BJ (cell line): ENCODE measurements at places on chromosomes 13 and 19.

DNA sequence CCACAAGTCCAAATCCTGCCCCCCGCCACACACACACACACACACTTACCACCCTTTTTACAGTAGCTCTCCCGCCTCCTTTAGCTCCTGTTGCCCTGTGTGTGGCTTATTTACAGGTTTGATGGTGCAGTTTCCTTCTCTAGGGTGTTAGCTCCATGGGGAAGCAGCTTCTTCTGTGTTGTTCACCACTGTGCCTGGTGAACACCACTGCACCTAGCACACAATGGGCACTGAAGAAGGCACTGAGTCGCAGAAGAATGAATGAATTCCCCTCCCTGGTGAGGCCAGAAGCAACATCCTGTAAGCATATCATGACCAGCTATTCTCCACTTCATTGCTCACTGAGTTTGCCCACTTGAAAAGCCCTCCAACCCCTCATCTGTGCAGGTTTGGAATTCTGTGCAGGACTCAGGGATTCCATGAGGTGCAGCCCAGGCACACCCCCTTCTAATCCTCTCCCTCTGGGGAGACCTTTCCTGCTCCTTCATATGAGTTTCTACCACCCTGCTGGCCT, 3.0 kb upstream of the RAB20 start:
- no peak for DNase-seq

- DNase-seq, result no peak
These were observed 11.9 kb downstream of the ZIC5 start for GRCh38 chr13:99959540-99960230.

GRCh38 chr19:4510435-4511255, 7.6 kb downstream of the PLIN4 start:
- no peak for DNase-seq

DNA sequence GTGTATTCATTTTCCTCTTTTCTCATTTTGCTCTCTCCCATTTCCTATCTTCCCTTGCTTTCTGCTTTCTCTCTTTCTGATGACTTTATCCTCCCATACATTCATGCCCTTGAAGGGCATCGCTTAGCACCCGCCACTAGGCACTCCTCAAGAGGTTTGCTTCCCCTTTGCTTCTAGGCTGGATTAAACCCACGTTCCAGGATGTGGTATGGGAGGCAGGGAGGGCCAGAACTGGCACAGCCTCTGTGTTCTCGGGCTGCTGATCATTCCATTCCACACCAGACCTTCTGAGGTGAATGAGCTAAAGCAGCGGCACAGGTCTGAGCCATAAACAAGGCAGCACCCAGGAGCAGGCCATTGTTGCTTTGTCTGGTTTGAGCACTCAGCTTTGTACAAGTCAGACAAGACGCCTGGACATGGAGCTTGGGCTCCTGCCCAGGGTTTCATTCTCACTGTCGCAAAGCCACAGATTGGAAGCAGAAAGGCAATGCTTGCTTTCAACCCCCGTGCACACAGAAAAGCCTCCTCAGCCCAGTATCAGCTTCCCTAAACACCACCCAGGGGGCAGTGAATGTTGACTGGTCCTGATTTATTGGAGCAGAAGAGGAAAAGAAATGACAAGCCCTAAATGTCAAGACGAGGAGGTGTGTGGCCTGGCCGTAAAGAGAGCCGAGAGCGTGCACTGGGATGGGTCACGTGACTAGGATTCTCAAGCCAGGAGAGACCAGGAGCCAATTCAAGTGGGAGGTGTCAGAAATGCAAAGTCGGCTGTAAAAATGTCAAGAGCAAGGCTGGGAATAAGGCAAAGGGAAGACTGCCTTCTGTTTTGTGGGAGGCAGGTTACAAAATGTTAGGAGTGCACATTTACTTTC, 218.0 kb upstream of the SERP2 start:
- peak; percentile 26 for DNase-seq

- no peak for DNase-seq
These were observed 1198.8 kb upstream of the SPRY2 start for GRCh38 chr13:81539643-81540150.

DNA sequence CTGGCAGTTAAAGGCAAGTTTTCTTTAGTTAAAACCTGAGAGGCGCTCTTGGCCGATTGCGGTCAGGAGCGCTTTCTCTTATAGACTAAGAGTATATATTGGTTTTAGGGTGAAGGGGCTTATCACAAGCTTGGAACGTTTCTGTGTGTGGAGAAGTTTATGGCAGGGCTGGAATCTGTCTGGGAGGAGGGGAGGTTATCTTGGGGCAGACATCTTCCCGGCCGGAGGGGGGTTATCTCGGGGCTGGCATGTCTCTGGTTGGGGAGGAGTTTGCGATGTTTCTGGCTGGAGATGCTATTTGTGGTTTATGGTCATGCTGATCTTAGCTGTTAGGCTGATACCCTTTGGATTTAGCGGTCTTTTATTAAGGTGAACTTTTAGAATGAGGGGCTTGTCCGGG, 18.3 kb downstream of the KDM4B start:
- DNase-seq, result no peak

- DNase-seq, result no peak
These were observed 1337.3 kb downstream of the PCDH9 start for GRCh38 chr13:65892859-65893258.

- no peak for DNase-seq
These were observed 2.5 kb upstream of the GARIN5A start for GRCh38 chr19:50478901-50479715.

GRCh38 chr19:8831832-8832131, 322 bp downstream of the ZNF558 start:
- peak; percentile 0 for DNase-seq

DNA sequence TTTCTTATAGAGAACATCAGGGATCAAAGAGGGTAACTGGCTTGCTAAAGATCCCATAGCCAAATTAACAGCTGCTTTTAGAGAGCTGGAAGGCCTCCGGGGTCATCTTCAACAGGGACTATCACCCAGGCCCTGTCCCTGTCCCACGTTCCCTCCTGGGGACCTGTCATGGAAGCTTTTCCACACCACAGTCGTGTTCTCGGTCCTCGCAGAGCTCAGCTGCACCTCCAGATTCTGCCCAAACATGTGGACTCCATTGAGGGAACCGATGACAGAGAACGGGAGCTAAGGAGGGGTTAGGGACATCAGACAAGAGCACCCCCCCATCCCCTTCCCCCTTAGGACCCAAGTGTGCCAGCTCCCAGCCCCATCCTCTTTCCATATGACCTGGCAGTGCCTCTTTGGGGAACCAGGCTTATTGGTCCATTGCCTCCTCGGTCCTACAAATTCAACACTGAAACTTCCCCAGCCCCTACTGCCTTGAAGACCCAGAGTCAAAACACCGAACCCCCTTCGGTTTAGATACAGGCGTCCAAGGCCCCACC, 568 bp downstream of the FUZ start:
- DNase-seq, result no peak

DNA sequence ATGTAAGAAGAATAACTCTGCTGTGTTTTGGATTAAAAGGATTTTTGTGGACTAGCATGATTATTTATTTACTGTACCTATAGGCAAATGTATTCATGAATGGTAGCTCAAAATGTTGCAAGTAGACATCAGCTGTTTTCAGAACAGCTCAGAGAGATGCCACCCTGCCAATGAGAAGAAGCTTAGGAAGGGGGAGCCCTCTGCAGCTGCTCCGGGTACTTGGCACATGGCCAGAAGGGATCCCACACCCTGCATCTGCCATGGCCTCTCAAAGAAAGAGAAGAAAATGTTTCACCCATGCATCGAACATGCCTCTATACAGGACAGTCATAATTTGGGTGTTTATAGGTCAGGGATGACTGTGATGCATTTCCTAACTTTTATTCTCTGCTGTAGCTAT, 30.5 kb upstream of the MBNL2 start:
- no peak for DNase-seq

- DNase-seq, result peak; percentile 30
These were observed 320.3 kb downstream of the SUCLA2 start for GRCh38 chr13:47680748-47681147.

DNA sequence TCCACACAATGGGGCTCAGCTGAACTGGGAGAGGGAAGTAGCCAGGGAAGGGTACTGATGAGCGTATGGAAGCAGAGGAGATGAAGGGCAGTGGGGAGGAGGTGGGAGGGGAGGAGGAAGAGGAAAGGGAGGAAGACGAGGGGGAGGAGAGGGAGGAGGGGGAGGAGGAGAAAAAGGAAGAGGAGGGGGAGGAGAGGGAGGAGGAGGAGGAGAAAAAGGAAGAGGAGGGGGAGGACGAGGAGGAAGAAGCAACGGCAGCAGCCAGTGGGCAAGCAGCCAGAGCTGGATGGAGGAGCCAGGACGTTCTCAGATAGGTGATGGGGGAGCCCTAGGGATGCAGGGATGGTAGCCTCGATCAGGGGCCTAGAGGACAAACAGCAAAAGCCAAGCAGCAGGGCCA, 5.6 kb downstream of the CERS4 start:
- DNase-seq, result no peak

GRCh38 chr19:9580728-9581127, 3.6 kb downstream of the ZNF121 start:
- no peak for DNase-seq

GRCh38 chr13:96999091-96999490, 4.8 kb upstream of the OXGR1 start:
- no peak for DNase-seq

GRCh38 chr19:19661675-19662251, 1.7 kb downstream of the ATP13A1 start:
- DNase-seq, result no peak

GRCh38 chr19:53989600-53990533, 1.6 kb upstream of the CACNG6 start:
- no peak for DNase-seq

- DNase-seq, result no peak
These were observed 10.8 kb upstream of the MISP start for GRCh38 chr19:739998-740715.

- no peak for DNase-seq
These were observed 73.4 kb downstream of the RUBCNL start for GRCh38 chr13:46313432-46314257.

GRCh38 chr19:47305309-47305751, 4.3 kb upstream of the C5AR1 start:
- DNase-seq, result peak; percentile 83

- DNase-seq, result no peak
These were observed 11.6 kb downstream of the NFILZ start for GRCh38 chr19:8641908-8642547.

DNA sequence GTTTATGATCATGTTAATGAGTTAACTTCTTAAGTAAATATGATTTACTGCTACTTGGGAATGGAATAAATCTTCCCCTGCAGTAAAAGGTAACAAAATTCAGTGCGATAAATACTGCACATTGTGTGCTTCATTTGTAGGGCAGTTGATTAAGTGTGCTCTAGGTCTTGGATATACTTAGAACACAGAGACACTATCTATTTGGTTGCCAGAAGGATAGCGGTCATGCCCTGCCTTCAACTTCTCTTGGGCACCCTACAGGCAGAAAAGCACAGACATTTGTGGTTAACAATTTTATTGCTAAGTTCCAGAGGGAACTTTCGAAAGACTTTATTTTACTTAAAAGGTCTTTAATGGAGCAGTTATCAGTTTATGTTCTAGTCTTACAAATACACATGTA, 605.8 kb downstream of the PCDH9 start:
- no peak for DNase-seq

- no peak for DNase-seq
These were observed 8.7 kb downstream of the LRCH1 start for GRCh38 chr13:46561691-46562090.

DNA sequence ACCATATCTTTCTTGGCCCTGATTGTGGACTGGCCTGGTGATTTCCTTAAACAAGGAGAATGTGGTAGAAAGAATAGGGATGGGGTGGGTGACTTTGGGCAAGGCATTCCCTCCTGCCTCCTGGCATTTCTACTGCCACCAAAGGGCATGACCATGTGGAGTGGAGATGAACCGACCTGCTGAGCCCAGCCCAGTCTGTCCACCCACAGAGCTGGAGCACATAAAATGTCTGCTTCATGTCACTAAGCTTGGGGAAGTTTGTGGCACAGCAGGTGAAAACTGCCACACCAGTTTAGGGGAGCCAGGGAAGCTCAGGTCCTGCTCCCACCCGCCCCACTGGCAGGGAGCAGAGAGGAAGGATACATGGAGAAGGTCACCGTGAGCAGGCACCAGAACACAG, 6.3 kb downstream of the TMEM161A start:
- DNase-seq, result no peak

- DNase-seq, result no peak
These were observed 539.8 kb upstream of the PCDH9 start for GRCh38 chr13:67769987-67770341.

- DNase-seq, result no peak
These were observed 25.4 kb upstream of the SEMA6B start for GRCh38 chr19:4584670-4585460.

DNA sequence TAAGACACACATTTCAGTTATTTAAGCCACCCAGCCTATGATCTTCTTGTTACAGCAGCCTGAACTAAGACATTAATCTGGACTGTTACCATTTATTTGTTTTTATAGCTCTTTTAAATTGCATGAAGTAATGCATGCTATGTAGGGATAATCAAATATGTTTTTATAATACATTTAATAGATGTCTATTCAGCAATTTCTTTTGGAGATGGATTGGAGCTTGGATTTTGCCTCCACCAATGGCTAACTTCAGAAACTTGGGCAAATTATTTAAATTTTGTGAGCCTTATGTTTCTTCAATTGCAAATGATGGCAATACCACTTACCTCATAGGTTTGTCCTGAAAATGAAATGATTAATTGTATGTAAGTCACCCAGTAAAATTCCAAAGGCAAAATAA, 288.7 kb downstream of the GPC6 start:
- DNase-seq, result no peak

GRCh38 chr13:27012482-27013197, 159.0 kb downstream of the USP12 start:
- DNase-seq, result peak; percentile 44

GRCh38 chr13:51331354-51331861, 8.1 kb upstream of the SERPINE3 start:
- DNase-seq, result no peak

GRCh38 chr19:46371371-46371901, 24.5 kb downstream of the PPP5C start:
- DNase-seq, result no peak

DNA sequence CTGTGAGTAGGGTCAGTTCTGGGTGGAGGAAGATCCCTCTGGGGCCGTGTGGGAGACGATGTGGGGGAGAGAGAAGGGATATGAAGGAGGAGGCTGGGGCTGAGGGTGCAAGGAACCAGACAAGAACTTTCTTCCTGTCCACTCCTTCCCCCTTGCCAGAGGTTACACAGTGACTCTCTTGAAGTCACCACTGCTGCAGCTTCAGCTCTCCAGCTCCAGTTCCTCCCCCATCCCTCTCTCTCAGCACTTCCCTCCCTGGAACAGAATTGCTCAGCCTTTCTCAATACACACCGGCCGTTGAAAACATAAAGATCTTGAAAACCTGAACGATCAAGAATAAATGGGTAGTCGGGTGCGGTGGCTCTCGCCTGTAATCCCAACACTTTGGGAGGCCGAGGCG, 5.1 kb downstream of the ZSWIM9 start:
- DNase-seq, result no peak

GRCh38 chr19:30734669-30735068, 362.5 kb downstream of the ZNF536 start:
- no peak for DNase-seq

- DNase-seq, result no peak
These were observed 65.0 kb downstream of the ARHGEF7 start for GRCh38 chr13:111179908-111180760.

GRCh38 chr13:75670496-75670895, 34.4 kb downstream of the LMO7 start:
- DNase-seq, result no peak
